ENCODE measurements at places on chromosomes 12 and 14.

- no peaks in the 10 kb centered on the region for H3K36me3 ChIP-seq
- H3K4me1 ChIP-seq: no peaks in the 10 kb centered on the region
- DNase-seq: no peak
- no peak overlapping the region for H3K4me3 ChIP-seq
Measured at GRCh38 chr14:36229262-36229661, 52.7 kb upstream of the PTCSC3 start.

GRCh38 chr14:24943024-24943423 lies 106.9 kb downstream of the STXBP6 start:
- H3K4me1 ChIP-seq: no peaks in the 10 kb centered on the region
- no peak for DNase-seq
- no peak overlapping the region for H3K4me3 ChIP-seq
- H3K27me3 ChIP-seq: no peaks in the 10 kb centered on the region

- H3K27ac ChIP-seq: peak overlapping the region; percentile 86
- no peaks in the 10 kb centered on the region for H3K36me3 ChIP-seq
- H3K27me3 ChIP-seq: no peaks in the 10 kb centered on the region
- peaks cover 20% of the 10 kb centered on the region for H3K4me1 ChIP-seq
- H3K4me3 ChIP-seq: peak overlapping the region; percentile 98
- DNase-seq: no peak
Measured at GRCh38 chr12:56449622-56449984, 377 bp upstream of the TIMELESS start.

GRCh38 chr14:105075379-105076295 lies 10.4 kb upstream of the GPR132 start:
- H3K4me1 ChIP-seq: peaks cover 41% of the 10 kb centered on the region
- peak; percentile 91 for DNase-seq
- no peak overlapping the region for H3K4me3 ChIP-seq
- H3K27me3 ChIP-seq: peaks cover 6% of the 10 kb centered on the region

GRCh38 chr14:77804592-77804991 lies 4.7 kb downstream of the ADCK1 start:
- DNase-seq: no peak
- H3K27me3 ChIP-seq: no peaks in the 10 kb centered on the region
- peaks cover 18% of the 10 kb centered on the region for H3K4me1 ChIP-seq
- no peak overlapping the region for H3K27ac ChIP-seq
- H3K4me3 ChIP-seq: no peak overlapping the region

DNA sequence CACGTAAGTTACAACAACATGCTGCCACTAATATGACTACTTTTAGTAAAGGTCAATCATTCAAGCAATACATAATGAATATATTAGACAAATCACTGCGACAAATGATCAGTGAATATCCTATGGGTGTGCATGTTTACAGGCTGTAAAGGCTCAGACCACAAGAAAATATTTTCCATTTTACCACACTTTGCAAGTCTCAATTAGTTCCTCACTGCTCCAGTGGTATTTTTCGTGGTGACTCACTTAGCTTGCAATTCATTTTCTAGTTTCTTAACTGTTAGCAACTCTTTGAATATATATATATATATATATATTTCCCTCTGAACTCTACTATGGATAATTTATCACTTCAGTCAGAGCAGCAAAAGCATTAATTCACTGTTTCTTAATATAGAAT lies 96.9 kb downstream of the EML5 start:
- H3K4me3 ChIP-seq: no peak overlapping the region
- no peaks in the 10 kb centered on the region for H3K27me3 ChIP-seq
- no peaks in the 10 kb centered on the region for H3K36me3 ChIP-seq
- no peak for DNase-seq

- no peak for DNase-seq
- H3K4me3 ChIP-seq: no peak overlapping the region
- H3K4me1 ChIP-seq: no peaks in the 10 kb centered on the region
- H3K27me3 ChIP-seq: no peaks in the 10 kb centered on the region
Measured at GRCh38 chr14:87966816-87967215, 26.2 kb downstream of the GALC start.

DNA sequence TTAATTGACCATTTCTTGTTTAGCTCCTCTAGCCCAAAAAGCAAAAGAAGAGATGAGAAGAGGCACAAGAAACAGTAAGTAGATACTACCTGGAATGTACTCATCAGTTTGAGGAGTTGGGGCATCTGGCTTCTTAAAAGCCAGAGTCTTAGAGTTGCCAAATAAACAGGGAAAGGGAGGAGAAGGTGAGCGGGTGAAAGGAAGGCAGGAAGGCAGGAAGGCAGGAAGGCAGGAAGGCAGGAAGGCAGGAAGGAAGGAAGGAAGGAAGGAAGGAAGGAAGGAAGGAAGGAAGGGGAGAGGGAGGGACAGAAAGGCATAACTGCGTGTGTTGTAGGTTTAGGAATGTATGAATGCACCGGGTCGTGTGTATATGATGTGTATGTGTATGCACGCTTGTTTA lies 56.7 kb upstream of the HSPB8 start:
- H3K4me1 ChIP-seq: no peaks in the 10 kb centered on the region
- H3K4me3 ChIP-seq: no peak overlapping the region
- no peak for DNase-seq
- no peaks in the 10 kb centered on the region for H3K27me3 ChIP-seq
- no peak overlapping the region for H3K27ac ChIP-seq

GRCh38 chr12:16603916-16604575 lies 1.9 kb downstream of the LMO3 start:
- no peak overlapping the region for H3K4me3 ChIP-seq
- no peak for DNase-seq
- no peaks in the 10 kb centered on the region for H3K36me3 ChIP-seq
- H3K4me1 ChIP-seq: peaks cover 13% of the 10 kb centered on the region

DNA sequence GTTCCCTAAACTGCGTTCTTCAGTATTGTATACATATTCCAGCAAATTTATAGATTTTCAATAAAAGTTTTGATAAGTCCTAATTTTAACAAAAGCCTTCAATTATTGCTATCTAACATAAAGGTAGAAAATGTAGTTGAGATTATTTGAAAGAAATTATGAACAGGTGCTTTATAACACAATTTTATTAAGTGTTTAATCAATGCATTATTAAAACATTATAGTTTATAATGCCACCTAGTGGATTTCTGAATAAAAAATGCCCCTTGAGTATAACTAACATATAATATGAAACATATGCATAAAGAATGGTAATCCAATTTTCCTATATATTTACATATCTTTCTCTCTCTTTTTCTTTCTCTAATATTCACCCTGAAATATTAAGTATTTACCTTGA lies 515.3 kb downstream of the SLC6A15 start:
- H3K27ac ChIP-seq: no peak overlapping the region
- H3K36me3 ChIP-seq: no peaks in the 10 kb centered on the region
- no peak overlapping the region for H3K4me3 ChIP-seq
- DNase-seq: no peak
- no peaks in the 10 kb centered on the region for H3K27me3 ChIP-seq
- no peaks in the 10 kb centered on the region for H3K4me1 ChIP-seq

DNA sequence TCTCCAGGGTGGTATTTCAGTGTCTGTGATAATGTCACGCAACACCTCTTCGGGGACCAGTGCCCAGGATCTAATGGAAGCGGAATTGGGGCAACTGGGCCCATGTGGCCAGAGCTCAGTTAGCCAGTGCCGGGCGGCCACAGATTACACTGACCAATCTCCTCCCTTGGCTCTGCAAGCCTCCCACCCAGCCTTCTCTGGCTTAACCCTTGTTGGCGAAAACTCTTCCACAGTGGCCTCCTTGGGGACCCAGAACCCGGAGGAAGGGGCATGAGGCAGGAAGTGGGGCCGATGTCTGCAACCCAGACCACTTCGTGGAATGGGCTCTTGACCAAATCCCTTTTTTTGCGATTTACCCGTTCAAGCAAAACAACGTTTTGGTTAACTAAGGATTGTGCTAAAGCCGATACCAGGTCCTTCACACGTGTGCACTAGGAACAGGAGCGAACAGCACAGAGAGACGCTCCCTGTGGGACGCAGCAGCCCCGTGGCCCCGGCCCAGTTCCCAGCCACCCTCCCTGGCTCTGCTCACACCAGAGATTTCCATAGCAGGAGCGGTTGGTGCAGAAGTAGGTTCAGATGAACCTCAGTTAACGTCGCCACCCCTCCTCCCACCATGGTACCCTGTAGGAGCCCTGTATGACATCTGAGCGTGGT lies 38.2 kb downstream of the SLC8B1 start:
- H3K4me3 ChIP-seq: no peak overlapping the region
- H3K27me3 ChIP-seq: no peaks in the 10 kb centered on the region
- H3K4me1 ChIP-seq: peaks cover 13% of the 10 kb centered on the region
- H3K36me3 ChIP-seq: peaks cover 73% of the 10 kb centered on the region
- DNase-seq: no peak

GRCh38 chr14:65336191-65336591 lies 76.3 kb upstream of the FUT8 start:
- peaks cover 34% of the 10 kb centered on the region for H3K4me1 ChIP-seq
- no peaks in the 10 kb centered on the region for H3K36me3 ChIP-seq
- H3K27me3 ChIP-seq: no peaks in the 10 kb centered on the region
- H3K4me3 ChIP-seq: no peak overlapping the region
- no peak overlapping the region for H3K27ac ChIP-seq

DNA sequence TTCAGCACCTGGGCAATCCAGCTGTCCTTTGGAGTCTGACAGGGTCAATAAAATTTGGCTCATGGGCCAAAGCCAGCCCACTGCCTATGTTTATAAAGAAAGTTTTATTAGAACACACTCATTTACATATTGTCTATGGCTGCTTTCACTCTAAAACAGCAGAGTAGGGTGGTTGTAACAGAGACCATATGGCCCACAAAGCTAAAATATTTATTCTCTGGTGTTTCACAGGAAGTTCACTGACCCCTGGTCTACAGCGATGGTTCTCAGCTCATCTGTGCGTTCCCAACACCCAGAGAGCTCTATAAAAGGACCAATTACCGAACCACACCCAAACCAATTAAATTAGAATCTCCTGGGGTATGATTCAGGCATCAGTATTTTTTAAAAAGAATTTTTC lies 37.7 kb upstream of the RTRAF start:
- no peaks in the 10 kb centered on the region for H3K27me3 ChIP-seq
- no peak for DNase-seq
- no peak overlapping the region for H3K27ac ChIP-seq
- no peak overlapping the region for H3K4me3 ChIP-seq

GRCh38 chr14:99740411-99740810 lies 52.8 kb upstream of the EML1 start:
- DNase-seq: no peak
- no peak overlapping the region for H3K27ac ChIP-seq
- H3K4me1 ChIP-seq: peaks cover 34% of the 10 kb centered on the region
- no peak overlapping the region for H3K4me3 ChIP-seq

DNA sequence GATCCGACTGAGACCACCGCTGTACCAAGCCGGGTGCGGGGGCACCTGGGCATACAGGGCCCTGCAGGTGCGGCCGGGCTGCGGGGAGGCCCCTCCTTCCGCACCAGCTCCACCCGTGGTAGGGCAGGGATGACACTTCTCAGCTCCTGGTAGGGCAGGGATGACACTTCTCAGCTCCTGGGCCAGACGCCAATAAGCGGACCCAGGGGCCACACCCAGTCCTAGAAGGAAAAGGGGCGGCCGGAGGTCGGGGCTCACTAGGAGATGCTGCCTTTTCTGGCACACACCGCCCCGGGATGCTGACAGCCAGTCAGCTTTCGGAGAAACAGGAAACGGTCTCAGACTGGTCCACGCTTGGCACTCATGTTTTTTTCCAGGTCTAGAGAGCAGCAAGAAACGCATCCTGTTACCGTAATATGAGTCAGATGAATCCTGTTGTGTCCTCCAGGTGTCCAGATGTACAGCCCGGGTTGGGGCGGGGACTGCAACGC lies 34.8 kb downstream of the NFKBIA start:
- no peaks in the 10 kb centered on the region for H3K36me3 ChIP-seq
- H3K4me3 ChIP-seq: no peak overlapping the region
- H3K27ac ChIP-seq: peak overlapping the region; percentile 89
- H3K27me3 ChIP-seq: no peaks in the 10 kb centered on the region
- H3K4me1 ChIP-seq: peaks cover 27% of the 10 kb centered on the region

DNA sequence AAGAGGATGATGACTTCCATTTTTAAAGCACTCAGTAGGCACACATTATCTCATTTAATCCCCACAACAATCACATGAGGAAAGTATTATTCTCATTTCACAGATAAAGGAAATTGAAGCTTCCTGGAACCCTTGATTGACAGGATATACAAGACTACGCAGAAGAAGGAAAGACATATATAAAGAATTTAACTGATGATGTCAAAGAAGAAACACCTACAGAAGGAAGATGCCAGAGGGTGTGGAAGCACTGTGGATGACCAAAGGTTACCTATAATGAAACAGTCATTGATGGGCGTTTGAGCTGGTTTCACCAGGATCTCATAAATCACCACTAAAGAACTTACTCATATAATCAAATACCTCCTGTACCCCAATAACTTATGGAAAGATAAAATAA lies 197.4 kb downstream of the SLC25A21 start:
- no peak overlapping the region for H3K4me3 ChIP-seq
- H3K4me1 ChIP-seq: no peaks in the 10 kb centered on the region
- no peak overlapping the region for H3K27ac ChIP-seq

- peaks cover 67% of the 10 kb centered on the region for H3K36me3 ChIP-seq
- no peaks in the 10 kb centered on the region for H3K27me3 ChIP-seq
- H3K4me1 ChIP-seq: peaks cover 2% of the 10 kb centered on the region
- H3K27ac ChIP-seq: no peak overlapping the region
Measured at GRCh38 chr12:132834181-132834711, 5.6 kb upstream of the GOLGA3 start.

DNA sequence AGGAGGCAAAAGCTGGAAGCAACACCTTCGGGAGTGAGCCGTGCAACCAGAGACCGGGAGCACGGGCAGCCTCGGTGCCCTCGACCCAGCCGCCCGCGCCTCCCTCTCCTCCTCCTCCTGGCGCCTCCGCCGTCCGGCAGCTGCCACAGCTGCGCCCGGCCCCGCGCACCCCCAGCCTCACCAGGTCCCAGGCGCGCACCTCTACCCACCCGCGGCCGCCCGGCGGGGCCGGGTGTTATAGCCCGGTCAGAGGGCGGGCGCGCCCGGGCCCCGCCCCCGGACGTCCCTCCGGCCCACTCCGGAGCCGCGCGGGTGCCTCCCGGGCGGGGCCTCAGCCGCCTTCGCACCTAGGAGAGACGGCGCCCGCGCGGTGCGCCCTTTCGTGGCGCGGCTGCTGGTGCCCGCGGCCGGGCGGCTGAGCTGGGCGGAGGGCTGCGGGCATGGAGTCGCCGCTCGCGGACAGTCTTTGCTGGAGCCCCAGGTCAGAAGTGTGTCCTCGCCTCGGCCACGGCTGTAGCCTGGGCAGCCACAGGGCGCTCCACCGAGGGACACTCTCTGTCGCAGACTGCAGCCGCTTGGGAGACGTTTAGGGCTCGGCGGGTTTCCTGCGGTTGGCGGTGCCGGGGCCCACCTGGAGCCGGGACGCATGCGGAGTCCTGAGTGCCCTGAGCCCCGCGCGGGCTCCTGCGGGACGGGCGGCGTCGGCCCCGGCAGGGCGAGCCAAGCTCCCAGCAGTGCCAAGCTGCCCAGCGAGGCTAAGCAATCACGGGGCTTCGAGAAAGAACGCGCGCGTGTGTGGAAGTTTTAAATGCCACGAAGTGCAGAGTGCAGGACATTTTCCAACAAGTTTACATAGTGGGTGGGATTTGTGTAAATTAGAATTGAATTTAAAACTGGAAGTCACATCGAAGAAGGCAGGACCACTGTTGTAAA lies at the start of gene CPM:
TSS of gene CPM (minus strand) at position 211 of the 933 bp plus-strand sequence. CDS start 334 bp downstream, outside the sequence.
- peaks cover 4% of the 10 kb centered on the region for H3K4me1 ChIP-seq
- H3K36me3 ChIP-seq: no peaks in the 10 kb centered on the region
- no peaks in the 10 kb centered on the region for H3K27me3 ChIP-seq
- DNase-seq: peak; percentile 96
- H3K4me3 ChIP-seq: peak within 1 kb of the TSS; percentile 79

GRCh38 chr12:105292705-105293104 lies 37.8 kb upstream of the C12orf75 start:
- no peaks in the 10 kb centered on the region for H3K4me1 ChIP-seq
- no peak overlapping the region for H3K4me3 ChIP-seq
- DNase-seq: no peak
- no peaks in the 10 kb centered on the region for H3K27me3 ChIP-seq
- no peak overlapping the region for H3K27ac ChIP-seq
